Renal pelvis (tissue), 12 donors: ENCODE measurements at places on chromosomes 3 and 15.
A peak's percentile ranks its signal among the peaks of the same experiment; 100 is the strongest.

DNA sequence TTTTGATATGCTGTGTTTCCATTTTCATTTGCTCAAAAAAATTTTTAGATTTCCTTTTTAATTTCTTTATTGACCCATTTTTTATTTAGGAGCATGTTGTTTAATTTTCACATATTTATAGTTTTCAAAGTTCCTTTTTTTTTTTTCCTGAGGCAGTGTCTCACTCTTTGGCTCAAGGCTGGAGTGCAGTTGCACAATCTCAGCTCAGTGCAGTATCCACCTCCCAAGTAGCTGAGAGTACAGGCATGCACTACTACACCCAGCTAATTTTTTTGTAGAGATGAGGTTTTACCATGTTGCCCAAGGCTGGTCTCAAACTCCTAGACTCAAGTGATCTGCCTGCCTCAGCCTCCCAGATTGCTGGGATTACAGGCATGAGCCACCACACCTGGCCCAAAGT lies 36.2 kb downstream of the PFN2 start:
- DNase-seq = no peak

- peak; percentile 28 for DNase-seq
Observed at GRCh38 chr15:27094235-27094634, 123.3 kb downstream of the GABRG3 start.

GRCh38 chr3:14388201-14388600 lies 14.2 kb upstream of the SLC6A6 start:
- no peak for DNase-seq

DNA sequence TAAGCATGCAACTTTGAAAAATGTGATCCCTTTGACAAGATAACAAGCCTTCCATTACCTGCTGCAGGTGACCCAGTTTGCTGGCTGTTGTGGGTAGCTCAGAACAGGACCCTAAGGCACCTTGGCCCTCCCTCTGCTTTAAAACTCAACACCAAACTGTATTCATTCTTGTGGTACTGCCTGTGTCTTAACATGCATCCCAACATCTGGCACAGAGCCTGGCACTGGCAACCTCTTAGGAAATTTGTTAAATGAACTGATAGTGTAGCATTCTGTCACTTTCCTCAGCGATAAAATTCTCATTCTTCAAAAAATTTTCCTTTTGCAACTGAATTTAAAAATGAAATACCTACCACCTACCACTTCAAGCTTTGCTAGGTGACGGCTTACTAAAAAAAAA lies 287.3 kb upstream of the ADAMTS9 start:
- DNase-seq = no peak

DNA sequence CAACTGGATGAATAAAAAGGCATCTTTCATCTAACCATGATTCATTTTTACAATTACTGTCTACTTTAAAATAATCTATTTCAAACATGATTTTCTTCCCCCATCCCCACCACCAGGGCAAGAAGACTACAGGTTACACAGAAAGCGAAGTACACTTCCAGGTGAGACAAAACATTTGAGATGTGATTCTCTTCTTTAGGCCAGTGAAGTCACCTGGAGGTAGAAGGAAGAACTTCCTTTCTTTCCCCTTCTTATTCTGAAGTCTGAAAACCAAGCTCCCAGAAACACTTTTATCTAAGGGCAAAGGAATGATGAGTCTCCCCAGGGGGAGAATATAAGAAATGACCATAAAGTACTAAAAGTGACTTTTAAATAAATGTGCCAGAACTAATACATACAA lies 36.7 kb downstream of the SHQ1 start:
- DNase-seq = no peak

DNA sequence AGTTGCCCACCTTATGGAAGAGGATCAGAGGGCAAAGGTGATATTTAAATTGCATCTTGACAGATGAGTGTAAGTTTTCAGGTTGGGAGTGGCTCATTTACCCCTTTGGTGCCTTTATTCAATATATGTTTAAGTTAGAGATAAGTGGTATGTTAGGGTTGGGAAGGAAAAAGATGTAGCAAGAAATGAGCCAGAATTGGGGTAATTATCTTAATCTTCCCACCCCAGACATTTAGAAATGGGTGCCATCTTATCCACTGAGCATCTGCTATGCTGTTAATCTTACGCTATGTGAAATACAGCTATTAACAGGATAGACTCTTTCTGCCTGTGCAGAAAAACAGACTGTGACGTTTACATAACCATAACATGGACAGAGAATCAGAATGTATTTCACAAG lies 6.3 kb downstream of the CMTM7 start:
- DNase-seq = no peak

GRCh38 chr3:50226888-50227389 lies 9.1 kb upstream of the GNAI2 start:
- no peak for DNase-seq

DNA sequence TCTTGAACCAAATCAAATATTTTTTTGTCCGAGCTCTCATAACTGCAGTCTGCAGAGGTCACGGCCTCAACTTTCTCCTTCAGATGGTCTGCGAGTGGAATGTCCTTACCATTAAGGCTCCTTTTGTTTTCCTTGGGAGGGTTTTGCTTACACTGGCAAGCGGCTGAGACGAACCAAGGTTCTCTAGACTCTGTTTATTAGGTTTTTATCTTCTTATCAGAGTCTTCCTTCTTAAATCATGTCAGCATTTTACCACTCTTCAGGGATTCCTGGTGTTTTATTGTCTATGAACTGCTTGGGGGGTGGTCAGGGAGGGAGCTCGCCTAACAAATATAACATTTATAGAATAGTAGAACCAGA lies 773.7 kb upstream of the NR2F2 start:
- peak; percentile 85 for DNase-seq

DNA sequence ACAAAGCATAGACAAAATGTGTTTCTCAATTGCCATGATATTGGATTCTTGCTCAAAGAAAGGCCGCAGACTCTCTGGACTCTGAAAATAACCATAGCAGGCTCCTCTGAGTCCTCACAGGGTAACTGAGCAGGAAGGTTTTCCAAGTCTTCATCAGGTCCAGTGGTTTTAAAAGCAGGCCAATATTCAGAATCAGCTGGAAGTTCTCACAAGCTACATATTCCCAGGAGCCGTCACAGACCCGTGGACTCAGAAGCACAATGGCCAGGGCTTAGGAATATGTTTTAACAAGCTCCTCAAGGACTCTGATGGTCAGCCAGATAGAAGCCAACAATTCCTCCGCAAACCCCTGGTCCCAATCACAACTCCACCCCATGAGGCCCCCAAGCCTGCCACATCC lies 256.1 kb upstream of the ADAMTS9 start:
- DNase-seq = no peak

GRCh38 chr3:105722943-105723556 lies 145.8 kb downstream of the CBLB start:
- no peak for DNase-seq

DNA sequence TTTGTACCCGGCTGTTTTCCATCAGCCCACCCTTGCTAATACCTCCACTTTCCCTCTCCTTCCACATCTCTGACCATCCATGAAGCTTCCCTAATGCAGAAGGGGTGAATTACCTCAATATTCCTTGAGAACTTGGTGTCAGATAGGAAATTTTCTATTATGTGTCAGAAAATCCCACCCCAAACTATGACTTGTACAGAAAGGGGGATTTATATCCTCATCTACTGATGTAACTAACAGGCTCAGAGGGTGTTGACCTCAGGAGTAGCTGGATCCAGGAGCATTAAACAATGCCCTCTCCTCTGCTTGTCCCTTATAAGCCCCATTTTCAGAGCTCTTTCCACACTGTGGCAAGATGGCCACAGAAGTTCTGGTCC lies 242.8 kb upstream of the TLE3 start:
- no peak for DNase-seq

- no peak for DNase-seq
Observed at GRCh38 chr3:36843065-36844051, 79.0 kb upstream of the DCLK3 start.

GRCh38 chr3:51353691-51354090 lies 31.4 kb upstream of the MANF start:
- DNase-seq = no peak

- no peak for DNase-seq
Observed at GRCh38 chr3:83946049-83946448, 1012.7 kb upstream of the CADM2 start.

DNA sequence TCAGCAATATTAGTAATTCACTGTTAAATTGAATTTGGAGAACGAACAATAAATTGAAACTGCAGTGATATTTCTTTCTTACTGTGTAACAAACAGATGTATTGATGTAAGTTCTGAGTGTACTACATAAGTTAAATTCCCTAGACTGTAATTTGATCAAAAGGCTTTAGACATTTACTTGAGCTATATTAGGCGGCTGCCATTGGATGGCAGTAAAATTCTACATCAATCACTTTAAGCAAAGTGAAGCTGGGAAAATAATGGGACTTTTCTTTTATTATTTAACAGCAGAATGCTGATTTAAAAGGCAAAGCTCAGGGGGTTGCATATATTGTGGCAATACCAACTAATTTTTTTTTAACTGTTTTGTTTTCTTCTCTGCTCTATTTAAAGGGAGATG lies 212.6 kb upstream of the PLSCR5 start:
- DNase-seq = peak; percentile 24
